ENCODE measurements at places on chromosomes 4 and X.

DNA sequence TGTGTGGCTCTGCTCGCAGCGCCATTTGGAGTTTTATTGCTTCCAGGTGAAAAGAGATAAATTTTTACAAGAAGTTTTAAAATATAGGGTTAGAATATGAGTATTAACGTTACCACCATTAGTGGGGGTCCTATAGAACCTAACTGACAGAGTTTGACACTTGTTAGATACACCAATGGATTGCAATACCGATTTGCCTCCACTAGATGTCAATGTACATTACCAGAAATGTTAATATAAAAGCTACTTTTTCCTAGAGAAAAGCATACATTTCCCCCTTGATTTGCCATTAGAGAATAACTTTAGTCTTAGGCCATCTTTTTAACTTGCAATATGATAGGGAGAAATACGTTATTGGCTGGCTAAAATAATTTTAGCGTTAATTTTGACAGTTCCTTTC lies 108.4 kb downstream of the LINC00632 start:
- DNase-seq, result peak; percentile 10

- DNase-seq, result no peak
Measured at GRCh38 chr4:73609706-73610105, 10.5 kb downstream of the RASSF6 start.

GRCh38 chrX:32501606-32502005 lies 709.7 kb downstream of the DMD start:
- no peak for DNase-seq

GRCh38 chr4:121594796-121595526 lies 101.8 kb downstream of the ANXA5 start:
- no peak for DNase-seq

DNA sequence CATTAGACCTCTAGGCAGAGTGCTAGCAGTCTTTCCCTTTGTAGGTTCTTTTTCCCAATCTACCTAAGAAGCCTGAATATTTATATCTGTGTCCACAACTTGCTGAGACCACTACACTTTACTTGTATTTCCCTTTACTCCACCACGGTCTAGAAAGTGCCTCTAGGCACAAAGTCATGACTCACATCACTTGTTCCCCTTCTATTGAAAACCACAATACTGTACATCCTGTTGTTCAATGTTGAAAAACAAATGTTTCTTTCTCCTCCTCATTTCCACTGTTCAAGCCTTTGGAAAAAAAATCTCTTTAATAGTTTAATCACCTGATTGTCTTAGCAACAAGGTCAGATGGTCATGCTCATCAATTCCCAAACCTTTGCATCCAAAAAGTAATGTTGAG lies 326.7 kb downstream of the GUCY2F start:
- no peak for DNase-seq

GRCh38 chrX:68659385-68659784 lies 11.9 kb downstream of the STARD8 start:
- DNase-seq, result no peak

- DNase-seq, result no peak
Measured at GRCh38 chr4:13103382-13104015, 380.6 kb downstream of the RAB28 start.

GRCh38 chrX:117957128-117957527 lies 159.5 kb downstream of the KLHL13 start:
- DNase-seq, result no peak

DNA sequence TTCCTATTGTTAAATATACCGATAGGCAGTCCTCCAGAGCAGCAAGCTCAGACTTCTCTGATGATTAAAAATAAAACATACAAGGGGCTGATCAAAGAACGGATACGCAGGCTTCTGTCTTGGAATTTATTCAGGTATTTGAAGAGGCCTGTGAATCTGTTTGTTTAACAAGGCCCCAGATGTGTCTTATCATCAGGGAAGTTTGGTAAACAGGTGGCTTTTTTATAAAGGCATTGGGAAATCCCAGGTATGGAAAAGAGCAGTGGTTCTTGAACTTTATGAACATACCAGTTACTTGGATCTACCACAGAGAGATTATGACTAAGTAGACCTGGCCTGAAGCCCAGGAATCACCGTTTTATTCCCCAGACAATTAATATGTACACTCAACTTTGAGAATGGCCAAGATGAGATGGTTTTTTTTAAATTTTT lies 47.9 kb downstream of the SOWAHB start:
- DNase-seq, result no peak

Measured in CD4-positive, CD25-positive, alpha-beta regulatory T cell (primary cell).